Calu3 (cell line): ENCODE measurements at places on chromosomes 11 and 22. TPM values are rescaled to one million over a fixed set of nuclear protein-coding genes. Genes with fewer than 3 reads are reported as not detected.

DNA sequence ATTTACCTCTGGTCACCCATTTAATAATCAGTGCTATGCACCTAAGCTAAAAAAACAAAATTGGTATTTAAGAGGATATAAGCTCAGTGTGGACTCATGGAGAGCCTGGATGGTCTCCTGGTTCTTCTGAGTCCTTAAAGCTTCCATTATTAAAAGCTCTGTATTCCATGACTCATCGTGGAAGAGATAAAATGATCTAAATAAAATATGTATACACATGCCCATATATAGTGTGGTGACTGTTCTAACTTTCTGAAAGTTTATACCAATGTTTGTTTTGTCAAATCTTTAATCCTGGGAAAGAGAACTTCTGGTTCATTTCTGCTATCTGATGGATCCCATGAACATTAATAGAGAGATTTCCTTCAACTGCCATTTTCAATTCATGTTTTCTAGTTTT, 375.9 kb downstream of the GUCY1A2 start:
- no peaks in the 10 kb centered on the region for H3K27me3 ChIP-seq
- H3K4me1 ChIP-seq = no peaks in the 10 kb centered on the region
- no peak for DNase-seq
- no peaks in the 10 kb centered on the region for H3K36me3 ChIP-seq

- no peak overlapping the region for H3K4me3 ChIP-seq
- no peak overlapping the region for H3K27ac ChIP-seq
- H3K4me1 ChIP-seq = no peaks in the 10 kb centered on the region
- DNase-seq = peak; percentile 68
These were observed 30.3 kb upstream of the ASPHD2 start for GRCh38 chr22:26398741-26399153.

GRCh38 chr11:64856382-64857227, 12.2 kb upstream of the CDC42BPG start:
- H3K27me3 ChIP-seq = no peaks in the 10 kb centered on the region
- peak overlapping the region; percentile 47 for H3K4me3 ChIP-seq
- H3K36me3 ChIP-seq = peaks cover 68% of the 10 kb centered on the region
- H3K27ac ChIP-seq = peak overlapping the region; percentile 84
- DNase-seq = peak; percentile 91

DEFB131B gene
- total RNA-seq = not detected in 2 replicates

- H3K4me3 ChIP-seq = no peak overlapping the region
These were observed 67.7 kb upstream of the MYOD1 start for GRCh38 chr11:17651681-17652080.

DNA sequence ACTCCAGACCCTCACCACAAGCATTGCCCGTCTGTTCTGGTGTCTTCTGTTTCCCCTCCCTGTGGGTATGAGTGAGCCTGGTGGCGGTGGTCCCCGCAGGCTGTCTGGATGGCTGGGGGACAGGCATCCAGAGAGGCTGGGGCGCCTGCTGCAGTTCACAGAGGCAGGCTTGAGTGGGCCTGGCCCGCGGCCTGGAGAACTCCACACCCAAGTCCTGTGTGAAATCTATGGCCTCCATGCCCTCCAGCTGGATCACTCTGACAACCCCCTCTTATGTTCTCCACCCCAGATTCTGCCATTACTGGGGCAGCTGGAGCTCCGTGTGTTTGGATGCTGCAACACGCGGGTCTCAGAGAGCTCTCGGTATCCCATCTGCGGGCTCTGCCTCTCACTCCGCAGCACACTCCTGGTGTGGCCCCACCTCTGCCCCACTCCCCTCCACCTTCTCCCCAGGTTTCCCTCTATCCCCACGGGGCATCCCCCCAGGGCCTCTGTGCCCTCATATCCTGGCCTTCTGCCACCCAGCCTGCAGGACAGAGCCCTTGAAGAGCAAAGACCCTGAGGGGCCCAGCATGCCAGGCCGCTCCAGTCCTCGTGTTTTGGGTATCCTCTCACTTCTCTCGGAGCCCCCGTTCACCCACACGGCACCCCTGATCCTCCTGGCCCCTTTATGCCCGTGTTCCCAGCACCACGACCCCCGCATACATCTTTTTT, 31.3 kb downstream of the LRRC74B start:
- H3K4me1 ChIP-seq = no peaks in the 10 kb centered on the region
- H3K27ac ChIP-seq = no peak overlapping the region
- peaks cover 22% of the 10 kb centered on the region for H3K27me3 ChIP-seq
- H3K36me3 ChIP-seq = no peaks in the 10 kb centered on the region
- H3K4me3 ChIP-seq = no peak overlapping the region
